Activated CD8-positive, alpha-beta memory T cell treated with anti-CD3 and anti-CD28 coated beads for 24 hours (primary cell): ENCODE measurements at places on chromosomes 7 and 10.

DNA sequence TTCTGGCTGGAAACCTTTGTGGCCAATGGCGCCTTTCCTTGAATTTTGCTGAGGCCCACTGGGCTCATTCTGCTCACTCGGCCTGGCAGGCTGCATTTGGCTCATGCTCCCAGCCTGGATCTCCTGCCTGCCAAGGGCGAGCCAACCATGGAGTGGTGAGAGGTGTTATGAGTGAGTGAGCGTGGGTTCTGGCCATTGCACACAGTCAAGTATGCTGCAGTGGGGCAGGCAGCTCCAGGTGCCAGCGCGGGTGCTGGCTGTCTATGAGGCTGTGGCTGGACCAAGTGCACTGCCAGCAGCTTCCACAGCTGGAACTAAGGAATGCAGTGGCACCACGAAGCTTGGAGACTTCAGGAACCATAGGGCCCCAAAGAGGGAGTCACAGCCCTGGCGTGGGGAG, 42.2 kb upstream of the TUBB8 start:
- peak; percentile 44 for DNase-seq

DNA sequence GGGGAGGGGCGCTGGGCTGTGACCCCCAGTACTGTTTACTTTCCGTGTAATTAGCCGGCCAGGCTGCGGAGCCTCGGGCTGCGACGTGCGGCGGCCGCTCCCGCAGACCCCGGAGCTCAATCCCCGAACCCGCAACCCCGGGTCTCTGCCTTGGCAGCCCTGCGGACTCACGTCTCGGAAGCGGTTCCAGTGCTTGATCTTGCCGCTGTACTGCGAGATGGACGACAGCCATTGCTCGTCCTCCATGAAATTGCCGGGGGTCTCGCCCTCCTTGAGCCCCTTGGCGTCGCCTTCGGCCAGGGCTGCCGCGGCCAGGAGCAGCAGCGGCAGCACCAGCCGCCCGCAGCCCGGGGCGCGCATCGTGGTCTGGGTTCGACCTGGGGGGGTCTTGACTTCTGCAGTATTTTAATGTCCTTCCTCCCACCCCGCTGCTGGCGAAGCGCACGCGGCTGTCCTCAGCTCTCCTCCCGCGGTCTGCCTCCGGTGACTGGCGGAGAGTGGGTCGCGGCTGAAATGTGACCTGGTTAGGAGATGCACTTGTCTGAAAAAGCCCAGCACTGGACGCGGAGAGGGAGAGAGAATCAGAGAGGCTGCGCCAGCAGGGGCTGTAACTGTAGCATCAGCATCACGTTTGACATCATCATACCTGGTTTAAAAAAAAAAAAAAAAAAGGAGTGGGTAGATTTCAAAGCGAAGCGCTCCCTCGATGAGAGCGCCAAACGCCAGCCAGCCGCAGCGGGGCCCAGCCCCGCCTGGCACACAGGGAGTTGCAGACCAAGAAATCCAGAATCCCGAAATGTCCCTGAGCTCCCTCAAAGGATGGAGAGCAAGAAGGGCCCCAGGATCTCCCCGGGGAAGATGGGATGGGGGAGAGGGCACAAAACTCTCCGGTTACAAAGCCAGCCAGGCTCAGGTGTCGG, at the start of gene SPOCK2:
Gene SPOCK2 (minus strand): TSS at position 583 of the 920 bp plus-strand sequence. CDS start 223 bp downstream, at position 360.
- peak; percentile 85 for DNase-seq

GRCh38 chr7:102286237-102287110, at the start of gene SH2B2:
Gene SH2B2 (plus strand): TSS chr7:102286868. CDS start chr7:102300551, 13,683 bp downstream.
- DNase-seq = peak; percentile 84

DNA sequence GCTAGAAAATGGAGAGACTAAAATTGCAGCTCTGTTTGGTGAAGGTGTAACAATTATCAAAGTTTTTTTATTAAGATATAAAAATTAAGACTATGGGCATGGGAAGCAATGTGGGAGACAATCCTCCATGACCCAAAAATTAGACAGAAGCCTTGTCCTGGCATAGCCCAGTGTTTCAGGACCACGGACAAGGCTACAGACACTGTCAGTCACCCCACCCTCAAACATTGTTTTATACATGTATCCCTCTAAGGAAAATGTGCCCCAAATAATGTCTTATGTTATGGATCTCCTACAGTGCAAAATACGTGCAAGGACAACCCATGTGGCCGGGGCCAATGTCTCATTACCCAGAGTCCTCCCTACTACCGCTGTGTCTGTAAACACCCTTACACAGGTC, 24.0 kb downstream of the HABP2 start:
- DNase-seq = no peak

DNA sequence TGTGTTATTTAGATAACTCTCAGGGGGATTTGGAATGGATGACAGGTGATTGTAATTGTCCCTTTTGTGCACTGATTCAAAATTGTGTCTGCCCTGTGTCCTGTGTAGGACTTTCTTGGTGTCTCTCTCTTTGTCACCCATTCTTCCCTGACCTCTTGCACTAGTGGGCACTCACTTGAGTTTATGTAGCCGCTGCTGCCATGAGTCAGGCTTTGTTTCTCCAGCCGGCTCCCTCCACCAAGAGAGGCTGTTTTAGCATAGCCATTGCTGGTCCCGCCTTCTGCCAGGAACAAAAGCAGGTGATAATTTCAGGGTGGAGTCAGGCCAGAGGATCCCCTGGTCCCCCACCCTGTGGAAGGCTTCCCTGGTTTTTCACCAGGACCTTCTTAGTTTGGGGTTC, 8.4 kb downstream of the COL17A1 start:
- DNase-seq = no peak

- no peak for DNase-seq
Observed at GRCh38 chr10:29636178-29636577, 1.4 kb upstream of the SVIL start.

DNA sequence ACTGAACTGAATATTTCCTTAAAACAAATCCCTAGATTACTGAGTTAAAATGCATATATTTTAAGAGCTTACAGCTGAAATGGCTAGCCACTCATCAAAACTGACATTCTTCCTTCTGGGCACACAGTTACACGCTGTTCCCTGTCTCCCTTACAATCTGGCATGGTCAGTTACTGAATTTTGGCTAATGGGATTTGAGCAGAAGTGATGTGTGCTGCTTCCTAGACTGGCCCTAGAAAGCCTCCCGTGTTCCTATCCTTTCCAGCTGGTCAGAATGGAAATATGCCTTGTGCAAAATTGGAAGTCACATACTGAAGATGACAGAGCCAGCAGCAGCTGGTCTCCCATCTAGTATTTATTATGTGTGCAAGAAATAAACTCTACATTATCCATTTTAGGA, 128.7 kb upstream of the NAMPT start:
- no peak for DNase-seq

DNA sequence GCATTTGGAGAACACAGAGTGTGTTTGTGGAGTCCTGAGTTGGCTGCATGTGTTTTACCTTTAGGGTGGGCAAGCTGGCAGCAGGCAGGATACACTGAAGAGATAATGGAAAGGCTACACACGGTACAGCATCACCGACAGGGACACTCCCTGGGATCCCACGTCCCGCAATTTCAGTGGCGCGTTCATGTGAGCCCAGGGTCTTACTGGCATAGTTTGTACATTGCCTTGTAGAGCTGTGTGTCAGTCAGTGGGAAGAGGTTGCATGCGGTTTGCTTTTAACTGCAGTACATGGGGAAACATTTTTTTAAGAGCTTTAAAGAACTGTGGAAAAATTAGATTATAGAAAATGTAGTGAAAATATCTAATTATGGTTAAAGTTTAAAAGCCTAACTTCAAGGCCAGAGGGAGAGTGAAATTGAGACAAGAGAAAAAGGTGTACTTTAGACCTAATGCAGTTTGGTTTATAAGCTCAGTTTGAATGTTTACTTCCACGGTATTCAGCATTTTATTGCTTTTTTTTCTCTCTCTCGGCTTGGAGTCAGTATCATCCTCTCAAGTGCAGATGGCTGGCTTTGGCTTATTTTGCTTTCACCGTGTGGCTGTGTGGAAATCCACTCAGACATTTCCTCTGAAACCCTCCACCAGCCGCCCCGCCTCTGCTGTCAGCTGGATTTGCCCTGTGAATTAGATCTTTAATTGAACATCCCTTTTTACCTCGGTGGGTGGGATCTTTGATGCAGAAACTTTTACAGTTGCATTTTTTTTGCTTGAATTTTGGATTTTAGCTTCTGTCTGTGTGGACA, 364.2 kb upstream of the COBL start:
- no peak for DNase-seq

GRCh38 chr10:111551001-111551400, 474.2 kb downstream of the ADRA2A start:
- DNase-seq = no peak

DNA sequence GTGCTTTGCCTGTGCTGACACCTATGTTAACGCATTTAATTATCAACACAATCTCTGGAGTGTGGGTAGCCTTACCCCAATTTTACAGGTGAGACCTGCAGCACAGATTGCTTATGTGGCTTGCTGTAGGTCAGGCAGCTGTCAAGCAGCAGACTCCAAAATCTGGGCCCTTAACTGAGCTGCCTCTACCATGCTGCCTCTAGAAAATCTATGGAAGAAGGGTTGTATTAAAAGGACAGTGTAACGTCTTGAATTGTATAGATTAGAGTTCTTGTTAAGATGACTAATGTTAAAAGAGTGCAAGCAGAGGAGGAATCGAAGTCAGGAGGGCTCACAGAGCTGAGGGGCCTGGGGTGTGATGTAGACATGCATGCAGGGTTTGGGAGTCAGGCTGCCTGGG, 1.2 kb upstream of the PON3 start:
- no peak for DNase-seq

- peak; percentile 89 for DNase-seq
Observed at GRCh38 chr7:100632951-100633717, 8.2 kb downstream of the TFR2 start.
